ENCODE measurements at places on chromosomes 4 and X. TPM values are rescaled to one million over a fixed set of nuclear protein-coding genes. Genes with fewer than 3 reads are reported as not detected.

Gene ALAS2
- 0.58 TPM for total RNA-seq

Gene SLIT2
- total RNA-seq = 3.3 TPM

Gene SSX4B
- not detected for total RNA-seq

Gene CCDC120
- 0.07 TPM for total RNA-seq

Gene AFP
- not detected for total RNA-seq

Gene ASB5
- 236 TPM for total RNA-seq

Gene VCX3B
- total RNA-seq = not detected

Gene KDM5C
- total RNA-seq = 152 TPM

Gene TCEAL7
- total RNA-seq = 1.9 TPM

Gene WAS
- total RNA-seq = 2.4 TPM

DNA sequence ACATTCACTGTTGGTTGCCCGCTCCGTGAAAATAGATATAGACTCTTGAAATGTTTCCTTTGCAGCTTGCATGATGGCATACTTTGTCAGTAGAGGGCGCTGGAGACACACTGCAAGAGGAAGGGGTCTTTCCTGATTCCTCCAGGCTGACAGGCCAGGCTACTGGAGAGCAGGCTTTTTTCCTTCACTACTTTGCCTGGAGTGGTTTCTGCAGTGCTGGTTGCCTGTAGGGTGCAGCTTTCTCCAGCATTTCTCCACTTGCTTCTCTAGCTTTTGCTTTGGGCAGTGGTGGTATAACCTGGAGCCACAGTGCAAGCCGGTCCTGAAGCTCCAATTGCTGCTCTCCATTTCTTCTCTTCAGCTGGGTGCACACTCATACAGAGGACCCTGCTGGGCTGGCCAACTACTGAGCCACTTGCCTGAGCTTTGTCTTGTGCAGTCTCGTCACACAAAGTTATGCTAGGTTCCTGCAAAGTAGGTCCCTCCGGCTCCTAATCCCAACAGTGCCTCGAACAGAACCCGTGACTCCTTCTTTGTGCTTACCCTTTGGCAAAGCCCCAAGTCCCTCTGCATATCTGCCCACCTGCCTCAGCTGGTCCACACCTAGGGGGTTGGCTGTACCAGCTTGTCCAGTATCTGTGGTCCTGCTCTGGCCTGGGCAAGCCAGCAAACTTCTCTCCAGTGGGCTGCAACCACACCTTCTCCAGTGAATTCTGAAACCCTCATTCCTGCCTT lies 46.3 kb downstream of the RASSF6 start:
- H3K27me3 ChIP-seq = no peaks in the 10 kb centered on the region
- no peak overlapping the region for H3K4me3 ChIP-seq
- no peaks in the 10 kb centered on the region for H3K36me3 ChIP-seq

- DNase-seq = no peak
- no peaks in the 10 kb centered on the region for H3K36me3 ChIP-seq
- no peaks in the 10 kb centered on the region for H3K27me3 ChIP-seq
- no peak overlapping the region for H3K27ac ChIP-seq
- H3K4me3 ChIP-seq = no peak overlapping the region
- H3K4me1 ChIP-seq = peaks cover 25% of the 10 kb centered on the region
Observed at GRCh38 chr4:113539408-113539807, 222.1 kb downstream of the CAMK2D start.

DNA sequence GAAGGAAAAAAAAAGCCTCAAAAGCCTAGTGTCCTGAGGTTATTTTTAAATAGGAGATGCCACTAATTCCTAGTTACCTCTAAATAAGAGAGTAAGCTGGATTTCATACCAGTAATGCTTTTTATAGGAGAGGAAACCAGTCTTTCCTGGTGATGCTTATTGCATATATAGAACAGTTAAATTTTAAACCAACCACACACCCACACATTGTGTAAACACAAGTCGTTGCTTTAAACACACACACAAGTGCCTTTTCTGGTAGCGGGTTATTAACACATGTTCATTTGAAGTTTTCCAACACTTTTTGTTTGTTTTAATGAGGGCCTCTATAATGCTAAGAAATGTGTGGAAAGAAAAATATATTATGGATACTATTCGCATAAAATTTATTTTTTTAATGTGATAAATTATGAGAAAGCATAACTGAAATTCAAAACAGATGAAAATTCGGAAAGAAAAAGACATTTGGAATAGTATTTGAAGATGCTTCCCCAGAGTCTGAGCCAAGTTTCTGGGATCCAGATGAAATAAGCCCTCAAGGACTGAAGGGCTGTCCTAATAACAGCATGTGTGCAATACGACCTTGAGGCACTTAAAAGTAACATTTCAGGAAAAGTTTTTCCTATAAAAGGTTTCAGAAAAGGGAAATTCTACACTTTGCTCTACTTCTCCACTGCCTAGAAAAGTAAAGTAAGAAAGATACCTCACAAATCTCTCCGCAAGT lies 2.0 kb downstream of the ANTXR2 start:
- peak overlapping the region; percentile 81 for H3K27ac ChIP-seq
- peak overlapping the region; percentile 84 for H3K4me3 ChIP-seq
- no peaks in the 10 kb centered on the region for H3K27me3 ChIP-seq
- no peaks in the 10 kb centered on the region for H3K36me3 ChIP-seq
- DNase-seq = no peak
- no peaks in the 10 kb centered on the region for H3K4me1 ChIP-seq

GRCh38 chr4:188300385-188300784 lies 161.1 kb downstream of the TRIML1 start:
- no peaks in the 10 kb centered on the region for H3K36me3 ChIP-seq
- no peaks in the 10 kb centered on the region for H3K27me3 ChIP-seq
- H3K27ac ChIP-seq = no peak overlapping the region
- no peak overlapping the region for H3K4me3 ChIP-seq

DNA sequence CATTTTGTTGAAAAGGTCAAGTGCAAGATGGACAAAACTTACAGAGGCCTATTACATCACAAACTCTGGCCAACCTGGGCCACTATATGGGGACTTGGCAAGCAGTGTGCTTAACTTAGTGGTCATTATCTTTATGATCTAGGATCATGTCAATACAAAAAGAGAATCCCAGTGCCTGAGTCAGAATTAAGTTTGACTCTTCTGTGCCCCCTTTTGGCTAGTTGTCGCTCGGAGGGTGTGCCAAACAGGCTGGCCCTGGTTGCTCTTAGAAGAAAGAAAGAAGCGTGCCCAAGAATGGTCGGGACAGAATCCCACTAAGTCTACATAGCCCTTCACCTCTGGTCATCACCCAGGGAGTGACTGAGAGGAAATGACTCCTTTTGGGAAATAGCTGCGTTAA lies 100.1 kb downstream of the EIF4E start:
- no peak for DNase-seq
- H3K4me3 ChIP-seq = no peak overlapping the region

- H3K4me3 ChIP-seq = no peak overlapping the region
- no peak for DNase-seq
- no peaks in the 10 kb centered on the region for H3K27me3 ChIP-seq
- H3K27ac ChIP-seq = no peak overlapping the region
- H3K36me3 ChIP-seq = no peaks in the 10 kb centered on the region
Observed at GRCh38 chr4:78091534-78091933, 34.4 kb downstream of the FRAS1 start.

GRCh38 chr4:145613566-145614232 lies 5.5 kb upstream of the MMAA start:
- no peak overlapping the region for H3K27ac ChIP-seq
- H3K4me3 ChIP-seq = no peak overlapping the region
- H3K36me3 ChIP-seq = no peaks in the 10 kb centered on the region

GRCh38 chr4:142909908-142910307 lies 63.8 kb upstream of the INPP4B start:
- H3K27me3 ChIP-seq = no peaks in the 10 kb centered on the region
- DNase-seq = no peak
- peaks cover 3% of the 10 kb centered on the region for H3K4me1 ChIP-seq
- no peak overlapping the region for H3K27ac ChIP-seq
- H3K36me3 ChIP-seq = no peaks in the 10 kb centered on the region

DNA sequence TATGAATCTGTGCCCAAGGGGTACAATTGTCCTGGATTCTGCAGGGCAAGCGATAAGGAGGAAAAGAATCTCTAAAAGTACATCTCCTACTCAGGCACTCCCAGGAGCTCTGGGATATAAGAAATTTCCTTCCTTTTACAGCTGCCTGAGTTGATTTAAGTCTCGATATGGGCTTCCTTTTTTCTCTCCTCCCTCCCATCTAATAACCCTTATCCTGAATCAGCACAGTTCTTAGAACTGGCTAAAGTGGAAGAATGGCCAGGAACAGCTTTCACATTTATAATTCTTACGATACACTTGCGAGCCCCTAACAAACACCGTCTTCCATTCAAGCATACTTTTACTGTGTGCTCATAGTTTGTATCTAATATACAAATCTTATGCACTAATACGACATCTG lies 21.2 kb downstream of the LRP2BP start:
- no peaks in the 10 kb centered on the region for H3K36me3 ChIP-seq
- H3K27me3 ChIP-seq = no peaks in the 10 kb centered on the region
- no peak overlapping the region for H3K4me3 ChIP-seq
- no peak overlapping the region for H3K27ac ChIP-seq

DNA sequence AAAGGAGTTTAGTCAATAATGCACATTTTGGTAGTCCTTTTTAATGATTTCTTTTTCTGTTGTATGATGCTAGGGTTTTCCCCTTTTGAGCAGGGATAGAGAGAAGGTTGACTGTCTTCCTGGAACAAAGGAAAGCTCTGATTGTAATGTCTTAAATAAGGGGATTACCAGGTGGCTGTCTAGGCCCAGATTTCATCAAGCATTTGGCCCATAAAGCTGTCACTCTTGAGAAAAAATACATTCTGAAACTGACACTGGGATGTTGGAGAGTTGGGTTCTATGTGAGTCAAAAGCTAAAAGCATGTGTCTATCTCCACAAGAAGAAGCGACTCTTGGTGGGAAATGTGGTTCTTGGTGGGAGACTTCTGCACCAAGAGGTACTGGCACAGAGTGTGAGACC lies 26.4 kb downstream of the KIAA1210 start:
- H3K4me3 ChIP-seq = no peak overlapping the region
- no peak for DNase-seq
- H3K27me3 ChIP-seq = no peaks in the 10 kb centered on the region
- no peak overlapping the region for H3K27ac ChIP-seq
- no peaks in the 10 kb centered on the region for H3K36me3 ChIP-seq

DNA sequence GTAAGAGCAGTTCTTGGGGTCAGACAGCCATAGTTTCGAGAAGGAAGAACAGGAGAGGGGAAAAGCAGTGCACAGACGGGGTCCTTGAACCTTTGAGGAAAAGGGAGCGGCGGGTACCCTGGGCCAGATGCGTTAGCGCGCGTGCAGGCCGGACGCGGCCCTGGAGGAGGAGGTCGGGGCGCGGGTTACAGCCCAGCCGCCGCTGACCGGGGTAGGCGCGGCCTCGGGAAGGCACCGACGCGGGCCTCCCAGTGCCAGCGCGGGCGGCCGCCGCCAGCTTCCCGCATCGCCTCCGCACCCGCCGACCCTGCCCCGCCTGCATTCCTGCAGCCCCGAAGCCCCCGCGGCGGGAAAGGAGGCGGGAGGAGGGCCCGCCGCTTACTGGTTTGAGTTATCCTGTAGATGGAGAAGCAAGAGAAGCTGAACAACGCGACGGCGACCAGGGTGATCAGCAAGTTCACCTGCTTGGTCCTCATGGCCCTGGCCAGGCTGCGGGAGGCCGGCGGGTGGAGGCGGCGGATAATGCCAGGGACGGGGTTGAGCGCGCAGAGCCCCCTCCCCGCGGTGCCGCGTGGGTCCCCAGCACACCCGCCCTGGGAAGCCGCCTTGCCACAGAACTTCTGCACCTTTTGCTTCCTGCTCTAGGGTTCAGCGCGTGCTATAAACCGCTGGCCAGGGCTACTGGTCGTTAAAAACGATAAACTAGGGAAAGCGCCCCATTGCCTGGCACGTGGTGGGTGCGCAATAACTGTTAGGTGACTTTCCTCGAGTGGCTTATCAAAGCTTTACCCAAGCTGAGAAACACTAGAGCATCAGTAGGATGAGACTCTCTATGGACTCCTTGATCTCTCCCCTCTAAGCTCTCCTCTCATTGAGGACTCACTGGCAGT lies at the start of gene MGAT4D:
TSS of gene MGAT4D (minus strand) at position 547 of the 890 bp plus-strand sequence. CDS start at position 476, 71 bp downstream.
- H3K27me3 ChIP-seq = peaks cover 41% of the 10 kb centered on the region
- DNase-seq = no peak
- no peak within 1 kb of the TSS for H3K27ac ChIP-seq
- no peaks in the 10 kb centered on the region for H3K4me1 ChIP-seq
- no peak within 1 kb of the TSS for H3K4me3 ChIP-seq

GRCh38 chr4:94566420-94566819 lies 114.7 kb downstream of the PDLIM5 start:
- no peaks in the 10 kb centered on the region for H3K36me3 ChIP-seq
- no peak overlapping the region for H3K4me3 ChIP-seq
- no peak for DNase-seq
- no peaks in the 10 kb centered on the region for H3K27me3 ChIP-seq
- H3K4me1 ChIP-seq = peaks cover 57% of the 10 kb centered on the region

- H3K36me3 ChIP-seq = no peaks in the 10 kb centered on the region
- H3K4me3 ChIP-seq = peak overlapping the region; percentile 83
- peak overlapping the region; percentile 100 for H3K27ac ChIP-seq
- H3K4me1 ChIP-seq = peaks cover 17% of the 10 kb centered on the region
Observed at GRCh38 chrX:44874420-44875184, 1.6 kb downstream of the KDM6A start.

- H3K4me1 ChIP-seq = no peaks in the 10 kb centered on the region
- H3K27ac ChIP-seq = no peak overlapping the region
- no peak overlapping the region for H3K4me3 ChIP-seq
- no peak for DNase-seq
- H3K36me3 ChIP-seq = no peaks in the 10 kb centered on the region
- H3K27me3 ChIP-seq = no peaks in the 10 kb centered on the region
Observed at GRCh38 chr4:19711871-19712270, 539.8 kb upstream of the SLIT2 start.
